Forelimb muscle (tissue), 1 donor: ENCODE measurements at places on chromosomes 2 and 18. TPM values are rescaled to one million over a fixed set of nuclear protein-coding genes. Genes with fewer than 3 reads are reported as not detected.

DNA sequence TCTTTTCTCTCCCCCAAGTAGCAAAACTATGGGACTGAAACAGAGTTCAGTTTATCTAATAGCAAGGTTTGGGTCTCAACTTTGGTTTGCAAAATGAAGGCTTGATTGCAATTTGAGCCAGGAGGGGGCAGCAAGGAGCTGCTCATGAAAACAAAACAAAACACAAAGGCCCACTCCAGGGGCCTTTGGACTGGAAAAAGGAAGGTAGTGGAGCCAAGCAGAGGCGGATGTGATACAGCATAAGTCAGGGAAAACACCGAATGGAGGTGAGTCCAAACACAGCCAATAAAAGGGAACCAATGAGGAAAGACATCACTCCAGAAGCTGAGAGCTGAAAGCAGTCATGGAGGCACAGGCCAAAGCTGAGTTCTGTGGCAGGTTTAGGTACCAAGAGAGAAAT, 799.7 kb upstream of the ACVR2A start:
- no peak for DNase-seq

The IL1RN gene
- polyA plus RNA-seq, result 0.49 TPM

GRCh38 chr18:48649231-48649630, 110.4 kb downstream of the CTIF start:
- DNase-seq, result no peak

- no peak for DNase-seq
Measured at GRCh38 chr18:59180150-59180845, 39.7 kb upstream of the GRP start.

The VWA3B gene
- polyA plus RNA-seq, result 1.6 TPM
